Stimulated activated CD4-positive, alpha-beta T cell treated with anti-CD3 and anti-CD28 coated beads, Interleukin-1b, Interleukin-23, amount 100 ng/mL, for 4 hours (primary cell): ENCODE measurements at places on chromosomes 2 and 18.

GRCh38 chr18:9944805-9945204, 31.0 kb downstream of the VAPA start:
- no peak for DNase-seq

- no peak for DNase-seq
Observed at GRCh38 chr2:158002079-158002478, 99.6 kb upstream of the UPP2 start.

- DNase-seq: no peak
Observed at GRCh38 chr2:129827311-129828090, 152.0 kb upstream of the RAB6C start.

DNA sequence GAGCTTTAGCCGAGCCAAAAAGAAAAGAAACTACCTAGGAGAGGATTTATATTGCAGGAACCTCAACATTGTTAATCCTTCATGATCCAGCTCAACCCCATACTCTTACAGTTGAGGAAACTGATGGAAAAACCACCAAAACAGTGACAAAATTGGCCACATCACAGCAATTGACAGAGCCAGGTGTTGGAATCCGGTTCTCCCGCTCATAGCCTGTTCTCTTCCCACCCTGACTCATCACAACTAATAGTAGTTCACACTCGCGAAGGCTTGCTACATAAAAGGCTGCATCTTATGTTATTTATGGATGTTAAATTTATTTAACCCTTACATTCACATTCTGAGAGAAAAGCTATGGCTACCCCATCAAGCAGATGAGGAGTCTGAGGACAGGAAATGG, 33.7 kb downstream of the SLC9A4 start:
- DNase-seq: no peak

- no peak for DNase-seq
Observed at GRCh38 chr2:74286725-74287124, 56.5 kb downstream of the SLC4A5 start.

GRCh38 chr2:226796840-226797288, 2.8 kb downstream of the IRS1 start:
- DNase-seq: no peak

GRCh38 chr2:11955884-11956291, 209.5 kb downstream of the LPIN1 start:
- no peak for DNase-seq

DNA sequence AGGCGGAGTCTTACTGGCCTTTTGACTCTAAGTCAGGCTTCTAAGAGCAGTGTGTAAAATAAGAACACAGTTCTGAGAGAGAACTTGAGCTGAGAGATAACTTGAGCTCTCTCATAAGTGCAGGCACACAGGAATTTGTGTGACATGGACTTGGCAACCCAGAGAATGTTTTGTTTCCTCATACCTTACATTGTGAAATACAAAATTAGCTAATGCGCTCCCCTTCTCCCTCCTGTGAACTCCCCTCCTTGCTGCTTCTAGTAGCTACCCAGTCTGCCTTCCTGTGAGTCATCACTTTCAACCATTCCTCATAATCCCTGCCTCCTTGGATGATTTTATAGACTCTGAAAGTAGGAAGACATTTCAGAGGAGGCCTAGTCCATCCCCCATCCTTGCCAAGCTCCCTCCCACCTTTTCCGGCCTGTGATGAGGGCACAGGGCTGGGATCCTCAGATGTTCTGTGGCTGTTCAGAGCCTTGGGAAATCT, 22.6 kb downstream of the FER1L5 start:
- no peak for DNase-seq

GRCh38 chr18:63182310-63182772, 137.2 kb downstream of the BCL2 start:
- no peak for DNase-seq

GRCh38 chr2:205860885-205861284, 178.6 kb downstream of the NRP2 start:
- no peak for DNase-seq

- DNase-seq: no peak
Observed at GRCh38 chr2:237695201-237695780, 67.9 kb downstream of the LRRFIP1 start.

DNA sequence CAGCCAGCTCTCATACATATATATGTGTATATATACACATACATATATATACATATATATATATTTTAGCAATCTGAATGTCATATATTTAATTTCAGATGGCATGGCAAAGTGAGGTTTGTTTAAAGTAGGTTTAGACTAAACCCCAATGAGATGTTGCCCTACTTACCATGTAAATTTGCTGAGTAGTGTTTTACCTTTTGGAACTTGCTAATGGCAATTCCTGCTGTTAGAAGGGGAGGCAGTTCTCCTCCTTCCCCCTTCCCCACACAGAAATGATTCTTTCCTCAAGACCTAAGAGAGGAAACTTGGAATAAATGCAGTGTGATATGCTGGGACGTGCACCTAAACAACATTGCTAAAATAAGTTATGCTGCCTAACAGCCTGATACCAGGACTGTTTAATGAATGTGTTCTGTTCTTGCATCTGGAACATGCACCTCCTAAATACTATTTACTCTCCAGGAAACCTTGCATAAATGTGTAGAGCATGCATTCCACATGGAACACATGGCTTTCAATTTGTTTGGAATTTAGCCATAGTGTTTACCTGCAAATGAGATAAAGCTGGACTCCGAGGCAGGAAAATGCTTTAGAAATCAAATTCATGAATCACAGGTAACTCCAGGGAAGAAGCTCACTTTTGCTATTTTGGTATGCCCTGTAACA, 252.9 kb upstream of the SIX3 start:
- no peak for DNase-seq

DNA sequence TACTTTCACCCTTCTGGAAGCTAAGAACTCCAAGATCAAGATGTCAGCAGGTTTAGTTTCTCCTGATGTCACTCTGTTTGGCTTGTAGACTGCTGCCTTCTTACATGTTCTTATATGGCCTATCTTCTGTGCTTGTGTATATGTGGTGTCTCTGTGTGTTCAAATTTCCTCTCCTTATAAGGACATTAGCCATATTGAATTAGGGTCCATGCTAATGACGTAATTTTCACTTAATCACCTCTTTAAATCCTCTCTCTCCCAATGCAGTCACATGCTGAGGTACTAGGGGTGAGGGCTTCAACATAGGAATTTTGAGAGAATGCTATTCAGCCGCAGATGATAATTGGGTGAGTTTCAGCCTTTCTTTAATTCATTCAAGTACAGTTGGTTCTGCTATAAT, 458.3 kb upstream of the SYT4 start:
- no peak for DNase-seq

GRCh38 chr2:150476286-150476685, 11.2 kb downstream of the RND3 start:
- no peak for DNase-seq

DNA sequence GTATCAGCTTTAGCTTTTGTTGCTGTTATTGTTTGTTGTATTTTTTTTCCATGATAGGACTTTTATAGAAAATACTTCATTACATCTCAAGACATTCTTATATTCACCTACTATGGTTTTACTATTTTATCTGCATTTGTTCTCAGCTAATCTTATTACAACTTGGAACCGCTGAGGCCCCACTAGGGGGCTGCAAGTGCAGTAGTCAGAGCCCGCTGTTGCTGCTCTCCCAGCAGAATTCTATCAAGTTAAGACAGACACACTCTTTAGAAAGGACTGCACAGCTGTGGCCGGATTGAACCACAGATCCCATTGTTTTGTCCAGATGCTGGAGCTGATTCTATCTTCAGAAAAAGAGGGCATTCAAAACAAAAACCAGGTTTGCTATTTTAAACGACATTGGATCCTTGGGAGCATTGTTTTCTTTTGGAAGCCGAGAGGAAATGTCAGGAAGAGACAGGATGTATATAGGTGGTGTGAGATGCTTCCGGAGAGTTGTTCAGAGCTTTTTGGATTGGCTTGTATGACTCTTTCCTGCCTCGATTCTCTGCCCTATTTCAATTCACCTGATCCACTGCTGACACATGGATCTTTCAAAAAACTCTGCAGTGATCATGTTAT, 105.7 kb upstream of the GAREM1 start:
- no peak for DNase-seq

DNA sequence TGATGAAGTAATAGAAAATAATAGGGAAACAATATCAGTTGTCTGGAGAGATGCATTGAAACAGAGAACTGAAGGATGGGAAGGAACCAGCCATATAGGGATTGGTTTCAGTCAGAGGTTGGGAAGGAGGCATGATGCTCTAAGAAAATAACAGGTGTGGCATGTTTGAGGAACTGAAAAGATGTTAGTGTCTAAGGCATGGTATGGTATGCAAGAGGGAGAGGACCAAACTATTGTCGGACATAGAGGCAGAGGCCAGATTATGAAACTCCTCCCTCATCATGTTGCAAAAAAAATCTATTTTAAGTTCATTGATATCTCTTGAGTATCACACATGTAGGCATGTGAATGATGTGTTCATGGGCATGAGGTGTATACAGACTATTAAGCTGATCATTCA, 48.9 kb upstream of the EMILIN2 start:
- no peak for DNase-seq

GRCh38 chr2:69907216-69907615, 7.7 kb upstream of the MXD1 start:
- DNase-seq: no peak
